ENCODE measurements at places on chromosomes 7 and 10.
A peak's percentile ranks its signal among the peaks of the same experiment; 100 is the strongest.

DNA sequence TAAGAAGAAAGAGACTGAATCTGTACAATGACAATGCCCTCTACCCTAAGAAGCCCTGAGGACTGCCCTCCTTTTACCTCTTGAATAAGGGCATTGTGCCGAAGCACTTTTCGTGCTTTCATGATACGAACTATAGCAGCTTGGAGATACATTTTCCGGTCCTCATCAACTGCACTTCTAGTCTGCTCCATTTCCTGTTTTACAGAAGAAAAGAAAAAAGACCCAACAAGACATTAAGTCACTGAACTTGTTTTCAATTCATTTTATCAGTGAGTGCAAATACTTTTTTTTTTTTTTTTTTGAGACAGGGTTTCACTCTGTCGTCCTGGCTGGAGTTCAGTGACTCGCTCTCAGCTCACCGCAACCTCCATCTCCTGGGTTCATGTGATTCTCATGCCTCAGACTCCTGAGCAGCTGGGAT is 78.4 kb downstream of the CUL2 start:
- no peak for DNase-seq

GRCh38 chr10:59099481-59099880 is 77.0 kb upstream of the PHYHIPL start:
- no peak for DNase-seq

GRCh38 chr10:90352288-90352687 is 505.6 kb downstream of the HTR7 start:
- DNase-seq = no peak

GRCh38 chr10:113385021-113385999 is 167.5 kb upstream of the HABP2 start:
- DNase-seq = peak; percentile 91

- no peak for DNase-seq
These were observed 42.9 kb downstream of the TAX1BP1 start for GRCh38 chr7:27782849-27783248.

DNA sequence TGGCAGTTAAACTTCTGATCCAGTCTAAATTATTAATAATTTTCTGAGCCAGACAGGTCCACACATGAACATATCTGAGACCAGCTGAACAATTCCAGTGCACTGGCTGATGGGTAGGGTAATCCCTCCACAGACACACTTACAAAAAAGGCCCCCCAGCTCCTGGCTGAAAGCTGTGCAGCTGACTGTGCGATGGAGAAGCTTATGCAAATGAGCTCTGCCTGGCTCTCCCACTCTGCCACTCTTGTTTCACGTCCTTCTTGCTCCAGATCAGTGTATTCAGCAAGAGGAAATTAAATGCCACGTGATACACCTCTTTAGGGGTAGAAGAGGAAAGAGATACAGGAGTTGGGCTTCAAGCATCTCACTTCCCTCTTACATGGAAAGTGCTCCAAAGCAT is 76.4 kb upstream of the FEZF1 start:
- DNase-seq = no peak

- no peak for DNase-seq
These were observed 682.8 kb downstream of the MAGI2 start for GRCh38 chr7:78770422-78771410.

- DNase-seq = no peak
These were observed 54.7 kb upstream of the VWC2 start for GRCh38 chr7:49718760-49719159.

- DNase-seq = no peak
These were observed 50.9 kb downstream of the GALNT11 start for GRCh38 chr7:152076324-152076821.

DNA sequence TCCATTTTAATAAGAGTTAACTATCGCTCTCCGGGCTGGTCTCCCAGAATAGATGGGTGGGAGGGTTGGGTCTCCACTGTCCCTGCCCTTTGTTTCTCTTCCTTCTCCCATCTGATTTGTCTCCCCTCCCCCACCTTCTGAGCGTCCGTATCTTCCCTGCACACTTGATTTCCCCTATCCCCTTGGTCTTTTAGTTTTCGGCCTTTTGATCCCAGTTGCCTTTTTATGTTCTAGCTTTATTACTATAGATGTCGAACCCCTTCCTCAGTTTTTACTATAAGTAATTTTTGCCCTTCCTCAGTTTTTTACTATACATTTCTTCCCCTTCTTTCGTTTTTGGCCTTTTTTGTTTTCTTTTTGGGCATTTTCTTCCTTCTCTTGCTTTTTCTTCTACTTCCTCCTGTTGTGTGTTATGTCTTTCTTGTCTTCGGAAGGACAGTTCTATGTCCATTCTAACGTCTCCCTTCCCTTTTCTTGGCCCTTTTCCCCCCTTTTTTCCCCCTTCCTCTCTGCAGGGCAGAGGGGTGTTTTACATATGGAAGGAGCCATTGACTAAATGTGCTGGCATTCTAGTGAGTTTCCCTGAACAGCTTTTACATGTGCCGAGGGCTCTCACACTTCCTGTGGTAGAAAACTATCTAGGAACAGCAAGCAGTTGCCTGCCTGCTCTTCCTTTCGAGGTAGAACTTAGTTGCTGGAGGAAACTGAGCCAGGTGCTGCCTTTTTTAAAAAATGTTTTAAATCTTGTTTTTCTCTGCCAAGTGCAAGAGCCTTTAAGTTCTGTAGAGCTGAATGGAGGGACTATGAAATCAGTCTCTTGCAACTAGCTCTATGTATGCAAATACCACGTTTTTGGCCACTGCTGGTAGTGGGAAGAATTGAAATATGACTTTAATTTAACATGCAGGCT is 2.8 kb downstream of the TET1 start:
- no peak for DNase-seq

GRCh38 chr10:12418000-12418399 is 68.7 kb downstream of the CAMK1D start:
- DNase-seq = no peak

DNA sequence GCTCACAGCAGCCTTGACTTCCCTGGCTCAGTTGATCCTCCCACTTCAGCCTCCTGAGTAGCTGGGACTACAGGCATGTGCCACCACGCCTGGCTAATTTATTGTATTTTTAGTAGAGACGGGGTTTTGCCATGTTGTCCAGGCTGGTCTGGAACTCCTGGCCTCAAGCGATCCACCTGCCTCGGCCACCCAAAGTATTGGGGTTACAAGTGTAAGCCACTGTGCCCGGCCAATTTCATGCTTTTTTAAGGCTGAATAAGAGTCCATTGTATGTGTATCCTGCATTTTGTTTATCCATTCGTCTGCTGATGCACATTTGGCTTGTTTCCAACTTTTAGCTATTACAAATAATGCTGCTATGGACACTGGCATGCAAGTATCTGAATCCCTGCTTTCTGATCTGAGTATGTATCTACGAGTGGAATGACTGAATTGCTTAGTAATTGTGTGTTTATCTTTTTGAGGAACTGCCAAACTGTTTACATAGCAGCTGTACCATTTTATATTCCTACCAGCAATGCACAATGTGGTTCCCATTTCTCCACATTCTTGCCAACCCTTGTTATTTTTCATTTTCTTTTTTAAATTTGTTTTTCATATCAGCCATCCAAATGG is 37.3 kb upstream of the TPST1 start:
- DNase-seq = peak; percentile 42

DNA sequence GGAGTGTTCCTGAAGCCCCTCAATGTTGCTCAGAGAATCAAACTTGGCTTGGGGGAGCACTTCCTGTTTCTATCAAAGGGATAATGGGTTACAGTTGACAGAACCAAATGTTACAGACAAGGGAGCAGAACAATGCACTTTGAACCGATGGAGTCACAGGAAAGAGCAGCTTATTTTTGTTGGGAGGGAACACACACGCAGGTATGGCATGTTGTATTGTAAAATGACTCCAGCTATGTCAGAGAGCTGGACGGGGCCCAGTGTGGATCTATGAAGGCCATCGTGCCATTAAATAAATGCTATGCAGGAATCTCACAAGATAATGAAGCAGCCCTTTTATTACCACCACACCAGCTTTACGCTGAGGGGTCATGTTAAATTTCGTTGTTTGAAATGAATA is 35.1 kb downstream of the RHOBTB1 start:
- DNase-seq = no peak

- DNase-seq = no peak
These were observed 119.5 kb upstream of the UNC5B start for GRCh38 chr10:71092812-71093401.

- DNase-seq = peak; percentile 70
These were observed 23.7 kb upstream of the TRPV6 start for GRCh38 chr7:142908921-142909890.

- no peak for DNase-seq
These were observed 7.5 kb downstream of the RABGEF1 start for GRCh38 chr7:66747881-66748511.

DNA sequence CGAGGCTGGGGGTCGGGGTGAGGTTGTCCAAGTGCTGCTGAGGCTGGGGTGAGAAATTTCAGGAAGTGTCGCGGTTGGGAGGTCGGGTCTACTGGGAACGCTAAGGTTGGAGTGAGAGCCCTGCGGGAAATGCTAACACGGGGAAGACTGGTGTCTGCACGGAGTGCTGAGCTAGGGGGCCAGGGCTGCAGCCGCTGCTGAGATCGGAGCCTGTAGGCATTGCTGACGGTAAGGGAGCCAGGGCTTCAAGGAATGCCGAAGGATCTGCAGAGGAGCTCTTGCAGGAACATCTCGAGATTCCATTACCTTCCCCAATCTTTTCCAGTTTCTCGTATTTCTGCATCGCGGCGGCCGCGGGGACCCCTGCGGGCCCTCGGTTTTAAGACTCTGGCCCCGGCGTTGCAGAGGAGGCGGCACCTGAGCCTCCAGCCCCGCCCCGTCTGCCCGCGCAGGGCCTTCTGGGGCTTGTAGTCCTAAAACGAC is at the start of gene CDK5:
TSS of gene CDK5 (minus strand) at position 392 of the 483 bp plus-strand sequence. CDS start at position 343, 49 bp downstream.
- no peak for DNase-seq

- no peak for DNase-seq
These were observed 24.3 kb upstream of the GPR146 start for GRCh38 chr7:1019789-1020610.

- no peak for DNase-seq
These were observed 19.1 kb downstream of the DNAJB12 start for GRCh38 chr10:72335394-72336258.

- no peak for DNase-seq
These were observed 118.0 kb downstream of the WDFY4 start for GRCh38 chr10:48802611-48803071.

- no peak for DNase-seq
These were observed 152.6 kb upstream of the RNF32 start for GRCh38 chr7:156487811-156488533.

DNA sequence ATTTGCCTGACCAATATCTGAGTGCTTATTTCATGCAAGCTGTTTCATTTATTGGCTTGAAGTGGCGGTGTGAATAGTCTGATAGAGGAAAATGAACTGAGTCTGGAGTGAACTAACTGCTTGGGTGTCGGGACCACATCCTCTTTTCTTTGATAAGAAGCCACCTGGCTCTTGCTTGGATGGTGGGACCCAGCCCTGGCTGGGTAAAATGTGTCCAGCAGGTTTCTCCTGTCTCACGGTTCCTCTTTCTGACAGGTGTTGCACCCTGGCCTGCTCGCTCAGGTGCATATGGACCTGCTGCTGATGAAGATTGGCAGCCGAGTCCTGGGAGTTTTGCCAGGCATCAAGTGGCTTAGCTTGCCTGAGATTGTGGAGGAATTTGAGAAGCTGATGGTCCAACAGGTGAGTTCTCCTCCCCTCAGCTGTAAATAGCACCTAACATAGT is 1.6 kb downstream of the ADCK2 start:
- no peak for DNase-seq

DNA sequence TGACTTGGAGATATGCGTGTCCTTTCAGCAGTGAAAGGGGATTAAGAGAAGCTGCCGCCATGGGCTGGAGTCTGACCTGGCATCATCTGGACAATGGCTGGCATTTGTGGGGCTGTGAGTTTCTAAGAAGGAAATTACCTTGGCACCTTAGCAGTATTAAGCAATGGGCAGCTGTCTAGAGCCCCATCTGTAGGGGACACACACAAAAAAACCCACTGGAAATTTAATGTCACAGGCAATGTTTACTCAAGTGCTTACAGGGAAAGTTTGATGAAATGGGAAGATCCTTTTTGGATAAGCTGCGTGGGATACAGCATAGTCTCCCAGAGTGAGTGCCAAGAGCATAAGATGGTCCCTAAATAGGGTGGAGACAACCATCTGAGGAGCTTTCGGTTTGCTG is 25.0 kb downstream of the ADRA2A start:
- no peak for DNase-seq

DNA sequence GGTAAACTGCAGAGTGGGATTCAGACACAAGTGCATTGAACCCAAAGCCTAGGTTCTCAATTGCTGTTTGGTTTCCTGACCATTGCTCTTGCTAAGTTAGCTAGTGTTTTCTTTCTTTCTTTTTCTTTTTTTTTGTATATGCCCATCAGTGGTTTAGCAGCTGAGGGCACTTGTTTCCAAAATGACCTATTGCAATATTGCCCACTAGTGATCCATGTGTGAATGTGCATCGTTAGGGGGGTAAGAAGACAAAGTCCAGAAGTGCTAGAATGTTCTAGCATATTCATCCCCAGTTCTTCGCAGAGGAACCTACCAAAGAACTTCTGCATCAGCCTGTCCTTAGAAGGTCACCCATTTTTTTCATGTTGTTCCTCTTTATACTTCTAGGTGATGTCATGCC is 252.8 kb upstream of the GPR26 start:
- DNase-seq = peak; percentile 31

DNA sequence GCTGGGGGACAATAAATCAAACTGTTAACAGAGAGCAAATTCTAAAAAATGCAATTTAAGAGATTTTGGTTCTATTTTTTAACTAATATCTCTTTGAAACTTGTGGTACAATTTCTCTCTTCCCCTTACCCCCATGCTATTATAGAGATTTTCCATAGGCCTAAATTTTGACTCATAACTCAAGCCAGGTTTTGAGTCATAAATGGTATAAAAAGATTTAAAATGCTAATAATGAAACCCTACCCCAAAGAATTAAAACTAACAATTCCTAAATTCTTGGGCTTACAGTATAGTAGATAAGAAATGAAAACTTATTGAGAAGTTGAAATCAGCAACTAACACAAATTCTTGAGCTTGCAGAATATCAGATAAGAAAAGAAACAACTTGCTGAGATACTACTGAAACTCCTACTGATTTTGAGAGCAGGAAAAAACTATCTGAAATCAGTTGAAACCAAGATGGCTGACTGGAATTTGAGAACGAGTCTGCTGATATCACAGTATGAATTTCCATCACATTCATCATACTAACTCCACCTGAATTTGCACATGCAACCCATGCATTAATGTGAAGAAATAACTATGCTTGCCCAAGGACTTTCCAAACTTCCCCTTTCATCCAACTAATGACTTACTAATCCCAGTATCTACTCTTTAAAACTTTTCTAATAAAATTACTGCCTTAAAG is 36.3 kb downstream of the POT1 start:
- DNase-seq = peak; percentile 52

DNA sequence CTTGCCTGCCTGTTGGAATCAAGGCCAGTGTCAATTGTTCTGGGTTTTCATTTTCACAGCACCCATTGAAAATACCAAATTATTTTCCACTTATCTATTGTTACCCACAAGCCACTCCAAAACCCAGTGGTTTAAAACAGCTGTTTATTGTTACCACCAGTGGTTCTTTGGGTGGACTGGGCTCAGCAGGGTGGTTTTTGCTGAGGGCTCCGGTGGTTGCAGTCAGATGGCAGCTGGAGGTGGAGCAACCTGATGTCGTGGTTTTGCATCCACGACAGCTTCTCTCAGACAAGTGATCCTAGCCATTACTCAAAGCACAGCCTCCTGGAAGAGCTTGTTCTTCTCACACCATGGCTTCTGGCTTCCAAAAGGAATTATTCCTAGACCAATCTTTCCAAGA is 235.1 kb upstream of the ADARB2 start:
- DNase-seq = no peak

- DNase-seq = no peak
These were observed 7.0 kb downstream of the BMPR1A start for GRCh38 chr10:86763404-86763803.

- no peak for DNase-seq
These were observed 129.9 kb downstream of the KBTBD2 start for GRCh38 chr7:32761451-32762205.

GRCh38 chr10:16776896-16777295 is 40.3 kb downstream of the RSU1 start:
- DNase-seq = no peak

Measured in suppressor macrophage treated with lipopolysaccharide for 1 hour (primary cell).